ENCODE measurements at places on chromosomes 12 and 14.
A peak's percentile ranks its signal among the peaks of the same experiment; 100 is the strongest.

- no peak for DNase-seq
Observed at GRCh38 chr14:28298156-28298555, 468.4 kb upstream of the FOXG1 start.

DNA sequence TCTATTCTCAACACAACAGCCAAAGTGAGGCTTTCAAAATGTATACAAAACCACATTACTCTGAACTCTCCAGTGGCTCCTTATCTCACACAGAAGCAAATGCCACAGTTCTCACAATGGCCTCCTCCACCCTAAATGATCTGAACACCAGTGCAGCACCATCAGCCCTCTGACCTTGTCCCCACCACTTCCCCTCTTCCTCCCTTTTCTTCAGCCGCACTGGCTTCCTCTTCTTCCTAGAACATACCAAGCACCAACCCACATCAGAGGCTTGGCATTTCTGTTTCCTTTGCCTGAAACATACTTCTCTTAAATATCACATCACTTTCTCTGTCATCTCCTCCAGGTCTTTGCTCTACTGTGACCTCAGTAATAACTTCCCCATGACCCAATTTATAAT, 66.3 kb downstream of the GPR135 start:
- no peak for DNase-seq

- no peak for DNase-seq
Observed at GRCh38 chr14:24261969-24262327, 1.0 kb downstream of the TGM1 start.

- DNase-seq: no peak
Observed at GRCh38 chr12:56804169-56804568, 41.0 kb downstream of the HSD17B6 start.

GRCh38 chr12:9933958-9934357, 1.8 kb upstream of the CLEC2A start:
- DNase-seq: peak; percentile 9

GRCh38 chr14:74368441-74368840, 20.2 kb downstream of the VRTN start:
- DNase-seq: no peak

GRCh38 chr14:71720978-71721624, 211.1 kb upstream of the RGS6 start:
- DNase-seq: no peak

DNA sequence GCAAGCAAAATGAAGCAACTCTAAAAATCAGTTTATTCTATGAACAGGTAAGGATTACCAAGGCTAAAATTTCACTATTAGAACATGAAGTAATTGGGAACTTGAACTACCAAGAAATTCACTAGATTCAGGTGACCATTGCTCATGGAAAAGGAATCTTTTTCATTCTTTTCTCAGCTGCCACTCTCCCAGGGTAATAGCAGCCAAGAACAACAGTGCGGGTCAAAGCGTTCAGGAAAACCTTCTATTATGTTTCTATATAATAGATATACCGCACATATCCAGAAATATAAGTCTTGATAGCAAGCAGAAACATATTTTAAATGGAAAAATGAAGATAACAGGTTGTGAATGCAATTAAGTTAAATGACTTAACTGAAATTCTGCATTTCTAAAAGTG, 125.6 kb downstream of the NELL2 start:
- no peak for DNase-seq

GRCh38 chr14:93286212-93286890, 46.5 kb downstream of the BTBD7 start:
- DNase-seq: no peak

- no peak for DNase-seq
Observed at GRCh38 chr14:31445703-31446102, 11.6 kb downstream of the DTD2 start.

DNA sequence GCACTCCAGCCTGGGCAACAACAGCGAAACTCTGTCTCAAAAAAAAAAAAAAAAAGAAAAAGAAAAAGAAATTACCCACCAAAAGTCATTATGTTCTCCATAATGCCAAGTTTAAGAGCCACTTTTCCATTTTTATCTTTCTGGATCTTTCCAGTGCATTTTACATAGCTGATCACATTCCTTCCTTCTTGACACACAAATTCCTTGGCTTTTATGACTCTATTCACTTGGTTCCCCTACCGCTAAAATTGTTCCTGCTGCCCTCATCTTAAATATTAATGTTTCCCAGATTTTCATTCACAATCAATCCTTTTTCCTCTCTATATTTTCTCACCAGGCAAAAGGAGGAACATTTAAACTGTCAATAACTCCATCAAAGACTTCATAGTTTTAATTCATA, 20.2 kb downstream of the KLHL28 start:
- DNase-seq: no peak

GRCh38 chr14:99619835-99620834, 16.1 kb upstream of the CCDC85C start:
- DNase-seq: no peak

DNA sequence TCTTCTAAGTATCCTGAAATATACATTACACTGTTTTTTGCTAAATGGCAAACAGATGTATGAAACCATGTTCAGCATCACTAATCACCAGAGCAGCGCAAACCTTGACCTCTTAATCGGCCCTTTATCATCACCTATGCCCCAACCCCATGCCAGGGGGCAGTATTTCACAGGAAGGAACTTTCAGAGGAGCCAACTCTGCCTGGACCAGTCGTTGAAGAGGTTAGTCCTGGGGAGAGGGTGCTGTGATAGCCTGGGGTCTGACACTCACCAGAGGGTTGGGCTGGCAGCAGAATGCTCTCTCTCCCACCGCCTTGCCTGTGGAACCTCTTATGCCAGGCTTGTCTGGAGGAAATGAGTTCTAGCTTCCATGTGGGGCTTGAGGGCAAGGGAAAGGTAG, 411.7 kb downstream of the TMEM117 start:
- no peak for DNase-seq

- DNase-seq: no peak
Observed at GRCh38 chr12:126247936-126248335, 1182.7 kb downstream of the AACS start.

DNA sequence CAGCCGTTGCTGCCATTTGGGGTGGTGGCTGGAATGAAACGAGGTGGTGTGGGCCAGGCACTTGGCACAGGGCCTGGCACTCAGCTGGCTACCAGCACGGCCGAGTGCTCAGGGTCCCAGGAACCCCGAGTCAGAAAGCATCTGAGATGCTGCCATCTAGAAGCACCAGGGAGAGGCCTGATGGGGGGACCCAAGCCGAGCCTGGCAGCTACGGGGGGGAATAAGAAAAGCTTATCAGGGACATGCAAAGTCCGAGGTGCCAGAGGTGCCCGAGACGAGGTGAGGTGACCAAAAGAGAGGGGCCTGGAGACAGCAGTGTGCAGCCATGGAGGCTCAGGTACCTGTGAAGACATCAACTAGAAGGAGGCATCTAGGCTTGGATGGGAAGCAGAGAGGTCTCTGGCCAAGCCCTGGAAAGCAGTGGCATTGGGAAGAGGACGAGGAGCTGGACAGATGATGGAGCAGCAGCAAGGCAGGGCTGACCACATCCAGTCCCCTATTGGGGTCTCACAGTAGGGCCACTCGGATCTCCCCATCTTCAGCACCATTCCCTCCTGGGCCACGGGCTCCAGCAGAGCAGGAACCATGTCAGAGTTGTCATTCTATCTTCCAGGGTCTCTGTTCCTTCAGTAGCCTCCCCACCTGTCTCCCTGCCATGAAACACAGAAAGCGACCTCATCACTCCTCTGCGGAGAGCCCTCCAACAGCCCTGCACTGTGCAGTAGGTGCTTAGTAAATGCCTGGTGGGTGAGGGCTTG, 59.3 kb upstream of the DIO3 start:
- DNase-seq: no peak

GRCh38 chr12:45075587-45076282, 24.8 kb upstream of the DBX2 start:
- DNase-seq: no peak

DNA sequence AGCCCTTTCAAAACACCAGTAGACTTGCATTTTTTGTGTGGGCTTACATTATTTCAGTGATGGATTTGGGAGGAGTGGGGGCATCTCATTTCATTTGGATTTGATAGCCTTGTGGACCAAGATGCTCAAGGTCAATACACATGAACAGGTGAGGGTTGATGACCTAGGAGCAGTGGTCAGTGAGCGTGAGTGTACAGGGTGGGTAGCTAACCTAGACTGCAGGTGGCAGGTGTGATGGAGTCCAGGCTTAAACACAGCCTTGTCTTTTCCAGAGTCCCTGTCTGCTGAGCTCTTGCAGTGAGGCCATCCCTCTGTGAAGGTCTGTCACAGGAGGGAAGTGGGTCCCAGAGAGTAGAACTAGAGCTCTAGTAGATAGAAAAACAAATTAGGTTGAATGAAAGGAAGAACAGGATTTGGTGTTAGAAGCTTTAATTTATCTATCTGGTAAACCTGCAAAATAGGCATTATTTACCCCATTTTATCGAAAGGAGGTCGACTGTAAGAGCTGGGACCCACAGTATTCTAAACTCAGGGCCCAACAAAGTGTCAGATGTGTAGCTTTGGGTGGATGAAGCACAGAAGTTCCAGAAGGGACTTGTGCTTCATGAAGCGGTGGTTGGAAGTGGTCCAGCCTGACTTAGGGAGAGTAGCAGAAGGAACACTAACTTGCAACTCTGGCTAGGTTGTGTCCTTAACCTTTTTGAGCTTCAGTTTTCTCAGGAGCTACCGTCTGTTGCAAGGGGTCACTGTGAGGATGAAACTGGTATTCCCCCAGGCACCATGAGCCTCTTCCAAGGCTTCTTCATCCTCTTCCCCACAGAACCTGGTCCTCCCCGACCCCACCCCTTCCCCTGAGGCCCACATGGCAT, 18.2 kb downstream of the RPS6KL1 start:
- DNase-seq: no peak

GRCh38 chr12:19709889-19710288, 270.6 kb downstream of the AEBP2 start:
- no peak for DNase-seq

DNA sequence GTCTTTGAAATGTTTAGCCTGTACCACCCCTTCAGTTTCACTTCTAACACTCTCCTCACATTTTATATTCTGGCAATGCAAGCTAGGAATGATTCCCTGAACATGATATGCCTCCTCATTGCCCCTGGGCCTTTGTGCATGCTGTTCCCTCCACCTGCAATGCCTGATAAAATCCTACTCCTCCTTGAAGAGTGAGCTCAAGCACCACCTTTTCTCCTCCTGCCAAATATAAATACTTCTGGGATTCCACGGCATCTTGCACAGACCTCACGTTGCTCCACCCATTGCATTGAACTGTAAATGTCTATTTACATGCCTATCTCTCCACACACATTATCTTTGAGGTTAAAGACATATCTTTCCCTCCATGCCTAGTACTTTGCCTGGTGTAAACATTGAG, 21.1 kb downstream of the NKX2-1 start:
- DNase-seq: no peak

- no peak for DNase-seq
Observed at GRCh38 chr12:127237151-127237550, 1029.8 kb upstream of the TMEM132C start.
